ENCODE measurements at places on chromosomes 4 and X. TPM values are rescaled to one million over a fixed set of nuclear protein-coding genes. Genes with fewer than 3 reads are reported as not detected.

Gene CLOCK
- 34.2 TPM for total RNA-seq

Gene FGFBP2
- 1.2 TPM for total RNA-seq

Gene PAK3
- 0.27 TPM for total RNA-seq

Gene TAF7L
- total RNA-seq, result 0.08 TPM

DNA sequence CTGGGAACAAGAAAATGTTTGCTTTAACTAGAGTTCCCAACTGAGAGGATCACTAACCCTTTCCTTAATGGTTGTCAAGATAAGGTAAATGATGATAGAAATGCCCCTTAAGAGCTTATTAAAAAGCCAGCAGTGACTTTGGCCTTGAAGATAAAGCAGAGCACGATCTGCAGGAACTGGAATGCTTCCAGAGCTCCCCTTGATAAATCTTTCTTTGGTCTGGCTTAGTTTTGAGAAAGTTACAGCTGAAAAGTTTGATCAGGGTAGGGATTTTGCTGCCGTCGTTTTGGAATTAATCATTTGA is 64.0 kb downstream of the PTTG2 start:
- DNase-seq, result no peak

GRCh38 chrX:40084471-40085101 is 13.2 kb downstream of the BCOR start:
- DNase-seq, result no peak

DNA sequence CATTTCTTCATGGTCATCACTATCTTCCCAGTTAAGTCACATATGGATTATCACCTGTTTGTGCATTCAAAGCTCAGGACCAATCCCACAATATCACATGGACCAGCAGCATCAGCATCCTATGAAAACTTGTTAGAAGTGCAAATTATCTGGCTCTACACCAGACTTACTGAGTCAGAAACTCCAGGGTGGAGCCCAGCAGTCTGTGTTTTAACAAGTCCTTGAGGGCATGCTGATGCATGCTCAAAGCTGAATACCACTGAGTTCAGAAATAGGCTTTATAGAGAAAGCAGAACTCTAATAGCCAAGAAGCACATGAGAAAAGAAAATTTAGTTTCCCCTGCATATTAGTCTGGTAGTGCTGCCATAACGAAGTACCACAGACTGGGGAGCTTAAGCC is 62.4 kb upstream of the GABRQ start:
- DNase-seq, result no peak

- DNase-seq, result no peak
These were observed 187.8 kb upstream of the NR3C2 start for GRCh38 chr4:148630051-148630450.

- DNase-seq, result no peak
These were observed 102.8 kb upstream of the MXRA5 start for GRCh38 chrX:3449287-3449686.

DNA sequence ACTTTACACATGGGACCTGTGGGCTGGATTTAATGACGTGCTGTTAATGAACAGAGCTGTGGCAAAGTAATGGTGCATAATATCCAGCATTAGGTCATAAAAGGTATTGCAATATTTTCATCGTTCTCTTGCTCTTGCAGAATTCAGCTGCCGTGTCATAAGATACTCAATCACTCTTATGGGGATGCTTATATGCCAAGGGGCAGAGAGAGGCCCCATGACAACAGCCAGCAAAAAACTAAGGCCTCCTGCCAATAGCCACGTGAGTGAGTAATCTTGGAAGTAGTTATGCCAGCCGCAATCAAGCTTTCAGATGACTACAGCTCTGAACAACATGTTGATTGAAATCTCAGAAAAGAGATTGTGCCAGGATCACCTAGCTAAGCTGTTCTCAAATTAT is 616.9 kb downstream of the FSTL5 start:
- DNase-seq, result no peak

GRCh38 chrX:41164449-41164848 is 79.2 kb downstream of the USP9X start:
- DNase-seq, result no peak

DNA sequence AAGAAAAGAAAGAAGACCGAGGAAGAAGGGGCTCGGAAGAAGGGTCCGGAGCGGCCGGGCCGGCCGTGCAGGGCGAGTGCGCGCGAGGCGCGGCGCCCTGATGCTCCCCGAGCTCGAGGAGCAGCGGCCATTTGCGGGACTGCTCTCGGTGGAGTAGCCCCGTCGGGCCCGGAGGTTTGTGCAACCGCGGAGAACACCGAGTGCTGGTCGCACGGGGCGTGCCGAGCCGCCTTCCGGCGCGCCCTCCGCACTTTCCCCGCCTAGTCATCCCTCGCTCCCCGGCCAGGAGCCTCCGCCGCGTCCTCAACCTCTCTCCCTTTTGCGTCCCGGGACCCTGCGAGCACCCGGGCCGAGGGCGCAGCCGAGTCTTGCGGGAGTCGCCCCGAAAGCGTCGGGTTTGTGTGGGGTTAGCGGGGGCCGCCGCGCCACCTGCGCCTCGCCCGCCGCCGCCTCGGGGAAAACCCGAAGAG is 127.4 kb downstream of the LAS1L start:
- DNase-seq, result no peak

- no peak for DNase-seq
These were observed 31.5 kb downstream of the SLC9A7 start for GRCh38 chrX:46727441-46727840.
